Activated T-cell treated with anti-CD3 and anti-CD28 coated beads, Interleukin-2, amount 50 U/mL, for 72 hours (primary cell): ENCODE measurements at places on chromosomes 12 and 14. TPM values are rescaled to one million over a fixed set of nuclear protein-coding genes. Genes with fewer than 3 reads are reported as not detected.

DNA sequence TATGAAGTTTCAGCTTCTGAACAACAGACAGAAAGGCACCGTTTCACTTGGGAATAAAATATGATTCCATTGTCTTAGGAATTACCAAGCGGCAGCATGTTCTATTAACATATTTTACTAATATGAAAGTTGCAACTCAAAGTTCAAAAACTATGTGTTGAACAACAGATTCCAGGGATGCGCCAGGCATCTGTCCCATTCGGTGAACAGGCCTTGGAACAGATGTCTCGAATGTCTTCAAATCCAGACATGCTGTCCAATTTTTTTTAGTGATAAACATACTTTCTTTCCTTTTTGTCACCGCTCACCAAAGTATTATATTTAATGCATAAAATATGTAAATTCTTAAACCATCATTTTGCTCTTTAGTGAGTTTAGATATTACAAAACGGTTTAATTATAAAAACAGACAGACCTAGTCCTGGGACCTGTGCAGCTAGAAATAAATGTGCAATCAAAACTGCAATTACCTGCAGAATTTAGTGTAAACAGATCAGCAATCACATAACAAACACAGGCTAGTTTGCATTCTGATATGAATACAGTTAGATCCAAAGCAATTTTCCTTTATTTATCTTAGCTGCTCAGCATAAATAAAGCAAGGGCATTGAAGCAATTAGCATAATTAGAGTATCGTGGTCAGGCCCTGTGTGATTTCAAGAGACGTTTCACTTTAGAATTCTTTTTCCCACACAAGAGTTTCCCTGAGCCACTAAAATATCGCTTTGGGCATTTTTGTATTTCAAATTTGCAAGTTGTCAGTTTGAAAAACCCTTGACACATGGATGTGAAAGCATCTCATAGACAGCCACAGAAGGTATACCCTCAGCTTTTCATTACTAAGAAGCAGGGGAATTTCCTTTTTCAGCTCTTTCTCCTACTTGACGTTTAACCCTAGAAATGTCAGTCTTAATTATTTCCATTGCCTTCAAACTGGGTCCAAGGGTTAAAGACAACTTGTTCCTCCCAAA lies 420.8 kb downstream of the EGLN3 start:
- H3K36me3 ChIP-seq: no peaks in the 10 kb centered on the region
- H3K27me3 ChIP-seq: no peaks in the 10 kb centered on the region
- no peak overlapping the region for H3K4me3 ChIP-seq
- H3K27ac ChIP-seq: no peak overlapping the region

GRCh38 chr14:67059596-67059995 lies 129.6 kb upstream of the GARIN2 start:
- H3K4me1 ChIP-seq: no peaks in the 10 kb centered on the region
- H3K27ac ChIP-seq: no peak overlapping the region
- H3K36me3 ChIP-seq: peaks cover 13% of the 10 kb centered on the region
- DNase-seq: no peak
- H3K27me3 ChIP-seq: no peaks in the 10 kb centered on the region

DNA sequence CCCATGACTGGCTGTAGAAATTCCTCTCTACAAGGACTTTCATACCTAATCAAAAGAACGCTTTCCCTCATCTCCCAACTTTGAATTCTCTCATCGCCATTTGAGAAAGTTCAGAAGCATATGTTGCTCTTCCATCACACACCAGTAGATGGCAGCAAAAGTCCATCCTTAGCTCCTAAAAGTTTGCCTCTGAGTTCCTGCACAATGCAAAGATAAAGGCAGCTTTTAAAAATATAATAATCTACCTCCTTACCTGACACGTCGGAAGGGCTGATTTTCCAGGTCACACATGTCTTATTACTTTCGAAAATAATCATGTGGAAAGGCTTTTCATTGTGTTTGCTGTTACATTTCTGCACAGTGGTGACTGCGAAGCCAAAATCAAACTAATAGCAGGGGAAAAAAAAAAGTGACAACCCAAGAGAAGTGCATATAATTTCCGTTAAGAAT lies 456.7 kb upstream of the SEL1L start:
- H3K4me3 ChIP-seq: no peak overlapping the region
- no peak overlapping the region for H3K27ac ChIP-seq
- H3K36me3 ChIP-seq: no peaks in the 10 kb centered on the region
- H3K4me1 ChIP-seq: no peaks in the 10 kb centered on the region

GRCh38 chr12:45407981-45408728 lies 192.3 kb downstream of the ANO6 start:
- H3K4me1 ChIP-seq: no peaks in the 10 kb centered on the region
- H3K4me3 ChIP-seq: no peak overlapping the region
- peaks cover 7% of the 10 kb centered on the region for H3K36me3 ChIP-seq
- H3K27ac ChIP-seq: no peak overlapping the region
- no peaks in the 10 kb centered on the region for H3K27me3 ChIP-seq

DNA sequence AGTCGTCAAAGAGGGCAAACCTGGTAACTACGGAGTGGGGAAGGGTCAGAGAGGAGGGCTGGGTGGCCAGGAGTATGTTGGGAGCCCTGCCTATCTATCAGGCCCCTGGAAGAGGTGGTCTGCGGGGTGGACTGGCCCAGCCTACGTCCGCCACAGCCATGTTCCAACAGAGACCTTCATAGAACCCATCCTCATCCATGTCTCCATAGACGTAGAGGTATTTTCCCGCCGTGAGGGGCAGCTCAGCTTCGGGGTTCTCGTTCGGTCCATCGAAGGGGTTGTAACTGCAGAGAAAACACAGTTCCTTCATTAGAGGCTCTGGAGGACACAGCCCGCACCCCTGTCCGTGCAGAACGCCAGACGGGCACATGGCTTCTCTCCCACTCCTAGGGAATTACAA lies 107.3 kb downstream of the PIWIL1 start:
- H3K27ac ChIP-seq: no peak overlapping the region
- H3K4me1 ChIP-seq: no peaks in the 10 kb centered on the region
- DNase-seq: no peak
- H3K36me3 ChIP-seq: peaks cover 1% of the 10 kb centered on the region
- H3K4me3 ChIP-seq: no peak overlapping the region
- no peaks in the 10 kb centered on the region for H3K27me3 ChIP-seq

GRCh38 chr14:22797017-22797917 lies 18.0 kb downstream of the SLC7A7 start:
- H3K36me3 ChIP-seq: no peaks in the 10 kb centered on the region
- no peak overlapping the region for H3K4me3 ChIP-seq
- H3K27ac ChIP-seq: no peak overlapping the region

DNA sequence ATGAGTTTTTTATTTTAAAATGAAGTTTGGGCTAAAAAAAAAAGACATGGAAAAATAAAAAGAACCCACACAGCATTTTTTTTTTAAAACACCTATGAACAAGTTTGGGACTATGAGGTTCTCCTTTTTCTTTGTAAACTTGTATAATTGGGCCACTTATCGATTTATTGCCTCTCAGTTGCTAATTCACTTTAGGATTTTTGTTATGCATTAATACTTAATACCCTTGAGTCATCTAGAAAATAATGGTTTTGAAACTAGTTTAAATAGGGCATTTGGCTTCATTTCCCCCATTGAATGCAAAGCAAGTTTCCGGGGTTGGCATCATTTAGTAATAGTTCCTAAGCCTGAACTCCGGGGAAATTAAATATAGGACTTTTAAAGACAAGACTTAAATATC lies 312.8 kb upstream of the RGS6 start:
- no peak overlapping the region for H3K27ac ChIP-seq
- H3K4me3 ChIP-seq: no peak overlapping the region
- no peak for DNase-seq

DNA sequence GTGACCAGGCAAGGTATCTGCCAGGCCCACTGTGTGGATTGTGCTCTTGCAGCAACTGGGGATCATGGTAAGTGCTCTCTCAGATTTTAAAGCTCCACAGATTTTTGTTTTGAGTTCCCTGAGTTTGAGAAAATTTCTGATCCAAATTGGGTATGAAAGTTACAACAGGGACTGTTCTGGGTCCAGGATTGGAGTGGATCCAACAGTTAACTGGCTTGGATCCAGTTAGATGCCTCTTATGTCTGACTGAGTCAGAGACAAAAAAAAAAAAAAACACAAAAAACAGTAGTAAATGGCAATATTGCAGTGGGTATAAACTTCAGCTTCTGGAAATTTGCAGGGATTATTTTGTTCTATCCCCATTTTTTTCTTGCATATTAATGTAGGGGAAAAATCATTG lies 598.8 kb downstream of the C12orf50 start:
- H3K27ac ChIP-seq: no peak overlapping the region
- H3K36me3 ChIP-seq: peaks cover 1% of the 10 kb centered on the region

DNA sequence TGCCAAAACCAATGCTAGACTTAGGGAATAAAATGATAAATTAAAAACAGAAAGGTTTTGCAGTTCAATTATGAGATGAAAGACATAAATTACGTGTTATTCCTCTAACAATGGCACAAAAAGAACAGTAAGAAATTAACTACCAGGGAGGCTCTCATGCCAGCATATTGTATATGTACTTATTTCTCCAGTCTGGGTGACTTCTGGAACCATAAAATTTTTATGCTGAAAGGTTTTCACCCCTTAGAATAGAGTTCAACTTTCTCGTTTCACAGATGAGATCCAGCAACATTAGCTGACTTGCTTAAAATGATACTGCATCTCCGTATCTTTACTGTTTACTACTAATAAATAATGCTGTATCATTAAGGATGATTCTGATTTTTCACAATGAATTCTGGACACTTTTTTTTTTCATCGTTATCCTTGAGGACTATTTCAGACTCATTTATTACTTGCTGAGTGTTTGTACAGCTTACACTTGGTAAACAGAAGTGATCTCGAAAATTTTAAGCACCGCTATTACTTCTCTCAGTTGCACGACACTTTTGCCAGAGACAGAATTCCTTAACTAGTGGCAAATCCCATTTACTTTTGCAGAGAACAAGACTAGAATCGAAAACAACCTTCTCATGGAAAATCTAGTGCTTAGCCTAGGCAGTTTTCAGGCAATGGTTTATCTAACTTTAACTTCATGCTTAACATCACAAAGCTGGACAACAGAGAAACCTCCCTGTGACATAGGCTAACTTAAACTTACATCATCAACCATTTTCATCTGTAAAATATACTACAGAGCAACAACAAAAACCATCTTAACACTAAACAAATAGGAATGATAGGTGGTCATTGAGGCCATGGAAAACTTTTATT lies 2.7 kb downstream of the RSRC2 start:
- no peak for DNase-seq
- H3K27ac ChIP-seq: peak overlapping the region; percentile 99
- peaks cover 47% of the 10 kb centered on the region for H3K4me1 ChIP-seq
- no peaks in the 10 kb centered on the region for H3K27me3 ChIP-seq
- H3K36me3 ChIP-seq: peaks cover 38% of the 10 kb centered on the region
- no peak overlapping the region for H3K4me3 ChIP-seq

DNA sequence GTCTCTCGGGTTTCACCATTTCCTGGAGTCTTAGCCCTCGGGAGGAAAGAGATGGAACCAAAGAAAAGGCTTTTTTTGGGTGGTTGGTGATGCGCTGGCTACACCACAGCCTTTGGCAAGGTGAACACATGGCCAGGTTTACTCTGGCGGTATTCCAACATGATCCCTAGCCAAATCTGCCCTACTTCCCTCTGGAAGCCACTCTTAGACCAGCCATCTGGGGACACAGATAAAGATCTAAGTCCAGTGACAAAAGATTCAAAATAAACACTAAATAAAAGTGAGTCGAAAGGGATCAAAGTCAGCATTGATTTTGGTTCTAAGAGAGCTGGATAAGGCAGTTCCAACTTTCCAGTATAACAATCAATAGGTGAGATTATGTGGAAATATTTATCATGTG lies 694.5 kb downstream of the VRK1 start:
- H3K4me3 ChIP-seq: no peak overlapping the region
- peaks cover 5% of the 10 kb centered on the region for H3K36me3 ChIP-seq
- no peak overlapping the region for H3K27ac ChIP-seq
- DNase-seq: no peak
- no peaks in the 10 kb centered on the region for H3K27me3 ChIP-seq

DNA sequence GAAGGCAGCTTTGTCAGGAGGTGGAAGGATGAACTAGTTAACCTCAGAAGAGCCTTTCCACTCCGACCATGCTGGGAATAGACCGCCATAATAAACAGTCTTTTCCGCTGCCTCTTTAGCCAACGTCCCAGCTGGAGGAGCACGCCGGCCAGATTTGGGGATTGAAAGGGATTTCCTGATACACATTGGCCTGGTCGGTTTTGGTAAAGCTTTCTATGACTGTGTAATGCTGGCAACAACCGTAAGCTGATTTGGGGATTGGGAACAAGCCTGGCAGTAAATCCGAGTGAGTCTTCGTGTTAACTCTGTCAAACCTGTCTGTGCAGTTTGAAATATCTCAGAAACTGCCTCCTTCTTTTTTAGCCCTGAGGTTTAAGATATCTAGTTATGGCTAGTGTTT lies 87.0 kb downstream of the DAD1 start:
- DNase-seq: no peak
- no peaks in the 10 kb centered on the region for H3K27me3 ChIP-seq
- H3K27ac ChIP-seq: peak overlapping the region; percentile 100
- peaks cover 62% of the 10 kb centered on the region for H3K4me1 ChIP-seq

DNA sequence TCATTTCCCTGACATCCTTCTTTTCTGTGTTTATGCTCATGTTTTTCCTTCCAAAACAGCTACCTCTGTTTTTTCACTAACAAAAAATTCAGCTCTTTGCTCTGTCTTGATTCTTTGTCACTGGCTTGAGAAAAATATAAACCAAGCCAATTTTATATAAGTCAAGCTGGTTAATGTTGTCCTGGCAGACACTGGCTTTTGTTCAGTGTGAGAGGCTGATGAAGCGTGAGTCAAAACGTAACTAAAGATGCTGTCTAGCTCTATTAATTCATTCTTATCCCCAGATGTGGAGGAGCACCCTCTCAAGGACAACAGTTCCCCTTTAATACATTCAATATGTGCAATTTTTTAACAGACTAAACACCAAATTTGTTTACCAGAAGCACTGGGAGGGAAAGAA lies 15.8 kb downstream of the TSPAN8 start:
- DNase-seq: no peak
- no peak overlapping the region for H3K4me3 ChIP-seq
- no peaks in the 10 kb centered on the region for H3K27me3 ChIP-seq
- no peaks in the 10 kb centered on the region for H3K36me3 ChIP-seq

DNA sequence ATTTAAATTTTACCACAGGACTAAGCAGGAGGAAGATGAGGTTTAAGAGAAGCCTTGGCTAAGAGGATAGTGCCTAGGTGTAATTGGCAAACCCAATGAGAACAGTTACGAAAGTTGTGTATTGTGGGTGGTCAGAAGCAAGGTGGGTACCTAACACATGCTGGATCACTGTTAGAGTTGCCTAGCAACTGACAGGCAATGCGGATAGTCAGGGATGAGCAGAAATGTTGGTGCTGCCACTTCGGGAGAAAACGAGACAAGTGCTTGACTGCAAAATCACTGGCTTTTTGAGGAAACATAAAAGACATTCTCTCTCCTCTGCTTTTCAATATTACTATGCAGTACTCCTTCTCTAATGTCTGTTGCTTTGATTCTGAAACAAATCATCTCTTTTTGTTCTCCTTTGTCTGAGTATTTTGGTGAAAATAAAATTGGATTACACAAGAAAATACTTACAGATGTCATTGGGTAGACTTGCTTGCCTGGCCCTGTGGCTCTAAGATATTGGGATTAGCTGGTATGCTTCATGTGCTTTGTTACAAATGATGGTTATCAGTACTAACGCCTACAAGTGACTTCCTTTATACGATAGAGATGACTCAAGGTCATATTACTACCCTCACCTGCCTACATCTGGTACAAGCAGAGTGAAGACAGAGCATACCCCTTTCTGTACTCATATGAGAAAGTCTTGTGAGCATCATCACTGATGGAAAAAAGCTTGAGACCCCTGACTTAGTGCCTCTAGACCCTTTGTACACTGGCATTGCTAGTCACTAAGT lies 48.0 kb downstream of the TDP1 start:
- H3K27ac ChIP-seq: peak overlapping the region; percentile 51
- H3K36me3 ChIP-seq: peaks cover 2% of the 10 kb centered on the region

Gene IAPP
- not detected for total RNA-seq

Gene DNAI7
- not detected for total RNA-seq

Gene ISM2
- total RNA-seq: not detected
